Activated naive CD8-positive, alpha-beta T cell treated with anti-CD3 and anti-CD28 coated beads, Interleukin-2, amount 50 U/mL, for 16 hours (primary cell): ENCODE measurements at places on chromosomes 11 and 22.
A peak's percentile ranks its signal among the peaks of the same experiment; 100 is the strongest.

GRCh38 chr22:50169774-50170341 is 673 bp upstream of the PANX2 start:
- DNase-seq: no peak

DNA sequence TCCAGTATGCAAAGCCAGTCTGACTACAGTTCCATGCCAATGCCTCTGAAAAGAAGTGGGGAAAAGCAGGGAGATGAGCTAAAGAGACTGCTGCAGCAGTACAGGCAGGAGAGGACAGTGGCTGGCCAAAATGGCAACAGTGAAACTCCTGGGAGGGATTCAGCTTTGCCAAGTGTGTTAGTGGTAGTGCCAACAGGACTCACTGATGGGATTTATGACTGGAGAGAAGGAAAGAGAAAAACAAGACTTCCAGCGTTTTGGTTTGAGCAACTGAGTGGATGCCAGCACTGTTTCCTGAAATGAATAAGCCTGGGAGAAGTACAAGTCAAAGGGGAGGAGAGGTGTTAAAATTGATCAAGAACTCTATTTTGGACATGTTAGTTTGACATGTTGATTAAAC is 80.9 kb downstream of the PLEKHA7 start:
- DNase-seq: no peak

- no peak for DNase-seq
Measured at GRCh38 chr11:33110083-33110482, 51.2 kb downstream of the CSTF3 start.

DNA sequence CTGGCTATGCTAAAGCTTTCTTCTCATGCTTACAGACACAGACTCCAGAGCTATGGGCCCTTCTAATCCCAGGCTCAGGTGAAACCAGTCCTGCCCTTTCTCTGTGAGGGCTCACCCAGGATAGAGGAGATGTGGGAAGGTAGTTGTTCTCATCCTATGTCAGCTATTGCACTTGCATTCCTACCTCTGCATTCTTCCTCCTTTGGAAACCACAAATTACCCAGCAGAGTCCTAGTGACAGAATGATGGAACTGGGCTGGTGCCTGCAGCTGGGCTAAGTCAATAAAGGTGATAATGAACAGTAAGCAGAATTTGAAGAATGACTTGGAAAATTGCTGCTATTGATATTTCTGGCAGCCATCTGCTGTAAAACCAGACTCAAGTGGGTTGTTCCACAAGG is 560.0 kb downstream of the TMEM135 start:
- DNase-seq: no peak

DNA sequence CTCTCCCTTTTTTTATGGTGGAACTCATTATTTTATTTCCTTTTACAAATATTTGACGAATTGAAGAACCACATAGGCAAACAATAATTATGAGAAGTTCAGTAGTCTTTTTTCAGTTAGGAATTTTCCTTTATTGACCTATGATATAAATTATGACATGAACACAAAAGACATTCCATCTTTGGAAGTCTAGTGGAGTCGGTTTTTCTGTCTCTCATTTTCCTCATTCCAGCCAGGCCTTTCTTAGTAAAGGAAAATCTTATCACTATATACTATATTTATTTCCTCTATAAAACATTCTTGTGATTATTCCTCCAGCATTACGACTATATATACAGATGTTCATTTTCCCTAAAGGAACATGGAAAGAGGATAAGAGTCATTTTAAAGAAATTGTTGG is 1046.1 kb downstream of the DLG2 start:
- DNase-seq: no peak

- peak; percentile 88 for DNase-seq
Measured at GRCh38 chr11:17077520-17078401, at the start of gene RPS13. RPS13 (minus strand) TSS chr11:17077667; CDS start chr11:17077641, 26 bp downstream.

DNA sequence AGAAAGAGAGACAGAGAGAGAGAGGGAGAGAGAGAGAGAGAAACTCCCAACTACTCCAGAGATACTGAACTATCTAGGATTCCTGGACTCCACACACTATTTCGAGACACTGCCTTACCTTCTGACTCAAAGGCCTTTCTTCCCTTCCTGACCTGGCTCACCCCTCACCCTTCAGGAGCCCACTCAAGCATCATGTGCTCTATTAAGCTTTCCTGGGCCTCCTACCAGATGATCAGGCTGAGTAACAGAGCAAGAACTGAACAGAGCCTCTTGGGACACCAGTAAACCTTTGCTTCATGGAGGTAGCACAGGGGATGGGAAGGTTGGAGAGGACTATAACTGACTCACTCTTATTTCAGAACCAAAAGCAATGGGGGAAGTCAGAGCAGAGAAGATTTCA is 31.4 kb downstream of the PLEKHA7 start:
- no peak for DNase-seq

DNA sequence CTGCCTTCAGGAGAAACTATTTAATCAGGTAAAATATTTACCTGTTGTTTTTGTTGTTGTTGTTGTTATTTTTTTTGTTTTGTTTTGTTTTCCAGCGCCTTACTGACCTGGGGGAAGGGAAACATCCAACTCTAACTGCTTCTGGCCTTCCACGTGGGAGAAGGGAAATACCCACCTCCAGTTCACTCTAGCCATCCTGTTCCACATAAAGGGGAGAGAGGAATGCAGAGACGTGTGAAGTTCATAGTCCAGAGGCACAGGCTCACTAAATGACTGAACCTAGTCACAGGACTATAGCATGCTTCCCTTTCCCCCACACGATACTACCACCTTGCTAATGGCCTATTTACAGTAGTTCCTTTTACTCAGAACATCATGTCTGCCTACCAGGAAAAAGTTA is 72.4 kb upstream of the VSTM5 start:
- no peak for DNase-seq

GRCh38 chr22:27896245-27896644 is 22.8 kb downstream of the PITPNB start:
- no peak for DNase-seq

DNA sequence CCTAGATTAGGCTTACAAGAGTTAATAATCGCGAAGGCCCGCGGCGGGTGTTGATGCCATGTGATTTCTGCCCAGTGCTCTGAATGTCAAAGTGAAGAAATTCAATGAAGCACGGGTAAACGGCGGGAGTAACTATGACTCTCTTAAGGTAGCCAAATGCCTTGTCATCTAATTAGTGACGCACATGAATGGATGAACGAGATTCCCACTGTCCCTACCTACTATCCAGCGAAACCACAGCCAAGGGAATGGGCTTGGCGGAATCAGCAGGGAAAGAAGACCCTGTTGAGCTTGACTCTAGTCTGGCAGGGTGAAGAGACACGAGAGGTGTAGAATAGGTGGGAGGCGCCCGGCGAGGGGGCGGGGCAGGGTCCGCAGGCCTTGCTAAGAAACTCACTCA is 65.5 kb downstream of the AAMDC start:
- no peak for DNase-seq

GRCh38 chr11:77776455-77776854 is 44.1 kb downstream of the RSF1 start:
- no peak for DNase-seq

DNA sequence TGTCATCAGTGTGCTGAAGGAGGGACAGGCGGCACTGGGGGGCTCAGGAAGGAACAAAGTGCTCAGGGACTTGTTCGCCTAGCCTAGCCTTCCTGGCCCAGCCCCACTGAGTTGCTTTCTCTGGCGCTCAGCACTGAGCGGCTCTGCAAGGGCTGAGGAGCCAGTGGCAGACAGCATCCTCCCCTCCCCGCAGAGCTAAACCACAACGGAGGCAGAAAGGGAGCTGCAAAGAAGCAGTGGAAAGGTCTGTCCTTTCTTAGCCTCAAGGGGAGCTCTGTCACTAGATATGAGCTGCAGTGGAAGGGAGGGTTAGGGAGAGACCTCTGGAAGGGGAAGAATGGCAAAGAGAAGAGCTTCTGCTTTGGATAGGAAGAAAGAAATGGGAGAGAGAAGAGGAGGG is 89.7 kb upstream of the PHOX2A start:
- DNase-seq: no peak

DNA sequence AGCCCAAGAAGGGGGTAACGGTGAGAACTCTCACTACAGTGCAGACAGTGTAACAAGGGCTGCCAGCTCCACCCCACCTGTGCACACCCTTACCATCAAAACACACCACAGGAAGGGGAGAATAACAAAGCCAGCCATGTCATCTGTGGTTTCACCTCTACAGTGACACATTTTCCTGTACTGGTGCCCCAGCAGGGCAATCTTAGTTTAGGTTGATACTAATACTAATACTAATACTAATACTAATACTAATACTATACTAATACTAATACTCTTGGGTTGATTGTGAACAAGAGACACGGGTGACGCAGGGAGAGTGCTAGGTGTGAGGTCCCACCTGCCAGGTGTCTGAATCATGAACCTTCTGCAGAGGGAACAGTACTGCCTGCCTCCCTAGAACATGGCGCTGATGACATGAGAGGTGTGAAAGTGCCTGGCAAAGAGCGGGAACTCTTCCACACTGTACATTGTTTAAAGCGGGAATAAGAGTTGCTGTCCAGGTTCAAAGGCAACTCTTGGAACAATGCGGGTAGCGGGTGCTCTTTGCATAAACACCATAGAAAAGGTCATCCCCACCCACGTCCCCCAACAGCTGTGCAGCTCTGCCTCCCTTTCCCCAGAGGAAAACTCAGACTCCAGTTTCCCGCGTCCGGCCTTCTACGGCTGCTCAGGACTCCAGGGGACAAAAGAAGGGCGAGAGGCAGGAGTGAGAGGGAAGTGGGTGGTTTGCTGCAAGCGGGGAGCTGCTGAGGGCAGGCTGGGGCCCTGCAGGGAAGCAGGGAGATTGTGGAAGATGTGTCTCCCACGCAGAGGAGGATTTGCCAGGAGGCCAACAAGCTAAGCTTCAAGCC is 25.0 kb upstream of the TMPRSS4 start:
- DNase-seq: peak; percentile 14

- no peak for DNase-seq
Measured at GRCh38 chr22:31926969-31927368, 17.4 kb upstream of the YWHAH start.

- no peak for DNase-seq
Measured at GRCh38 chr11:6481924-6482275, 599 bp downstream of the TIMM10B start.

GRCh38 chr22:46667245-46667623 is 47.0 kb downstream of the GRAMD4 start:
- no peak for DNase-seq

DNA sequence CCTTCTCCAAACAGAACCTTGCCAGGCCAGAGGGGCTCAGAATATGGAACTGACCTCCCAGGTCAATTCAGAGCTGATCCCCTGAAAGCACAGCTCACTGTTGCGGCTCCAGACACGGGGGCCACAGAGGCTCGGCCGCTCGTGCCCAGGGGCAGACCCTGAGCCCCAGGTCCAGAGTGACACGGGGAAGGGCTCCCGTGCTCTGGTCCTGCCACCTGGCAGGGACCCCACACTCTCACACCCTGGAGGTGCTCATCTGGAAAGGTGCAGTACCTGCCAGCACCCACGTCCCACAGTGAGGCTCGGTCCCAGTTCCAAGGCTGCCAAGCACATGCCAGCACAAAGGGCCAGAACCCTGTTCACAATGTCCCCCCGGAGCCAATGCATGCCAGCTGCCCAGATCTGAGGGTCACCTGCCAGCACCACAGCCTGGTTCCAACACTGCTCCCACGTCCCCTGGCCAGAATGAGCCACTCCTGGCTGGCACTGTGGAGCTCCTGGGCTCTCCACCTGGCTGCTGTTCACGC is 170.6 kb downstream of the SHANK2 start:
- DNase-seq: no peak

GRCh38 chr22:29187831-29188230 is 17.9 kb upstream of the EMID1 start:
- no peak for DNase-seq

- no peak for DNase-seq
Measured at GRCh38 chr11:42482822-42483221, 829.0 kb upstream of the API5 start.

DNA sequence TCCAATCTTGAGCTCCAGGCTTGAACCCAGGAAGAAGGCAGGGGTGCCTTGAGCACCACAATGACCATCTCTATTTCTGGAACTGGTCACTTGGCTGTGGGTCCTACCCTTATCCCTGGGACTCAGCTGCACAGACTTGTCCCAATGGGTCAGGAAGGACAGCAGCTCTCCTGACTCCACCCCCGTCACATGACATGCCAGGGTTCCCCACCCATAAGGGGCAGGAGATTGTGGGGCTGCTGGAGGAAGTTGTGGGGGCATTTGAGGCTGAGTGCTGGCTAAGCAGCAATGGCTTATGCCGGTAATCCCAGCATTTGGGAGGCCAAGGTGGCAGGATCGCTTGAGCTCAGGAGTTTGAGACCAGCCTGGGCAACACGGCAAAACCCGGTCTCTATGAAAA is 56.2 kb downstream of the NFAM1 start:
- no peak for DNase-seq

GRCh38 chr11:94513091-94513490 is 830 bp downstream of the C11orf97 start:
- DNase-seq: no peak

DNA sequence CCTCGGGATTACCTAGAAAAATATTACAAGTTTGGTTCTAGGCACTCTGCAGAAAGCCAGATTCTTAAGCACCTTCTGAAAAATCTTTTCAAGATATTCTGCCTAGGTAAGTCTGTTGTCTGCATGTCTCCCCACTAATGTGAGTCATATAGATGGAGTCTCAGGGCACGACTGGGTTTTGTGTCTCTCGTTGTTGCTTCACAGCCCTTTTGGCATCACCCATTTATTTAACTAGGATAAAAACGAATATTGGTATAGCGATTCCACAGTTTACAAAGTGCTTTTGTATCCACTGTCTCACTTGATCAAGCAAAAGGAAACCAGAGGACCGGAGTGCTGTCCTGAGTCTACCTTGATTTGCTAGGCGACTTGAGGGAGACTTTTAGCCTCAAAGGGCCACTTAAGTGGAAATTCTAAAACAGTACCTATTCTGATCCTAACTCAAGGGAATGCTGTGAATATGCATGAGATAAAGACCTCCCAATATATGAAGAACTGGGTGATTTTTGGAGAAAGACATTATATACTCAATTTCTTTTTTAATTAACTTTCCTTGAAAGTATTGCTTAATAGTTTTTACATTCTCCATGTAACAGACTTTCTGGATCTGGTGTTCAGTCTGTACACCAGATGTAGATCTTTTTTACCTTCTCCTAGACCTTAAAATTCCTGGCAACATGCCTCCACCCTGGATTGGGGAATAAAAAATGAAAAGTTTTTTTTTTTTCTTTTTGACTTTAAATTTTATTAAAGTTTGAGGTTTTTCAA is 590 bp downstream of the NNMT start:
- DNase-seq: no peak

DNA sequence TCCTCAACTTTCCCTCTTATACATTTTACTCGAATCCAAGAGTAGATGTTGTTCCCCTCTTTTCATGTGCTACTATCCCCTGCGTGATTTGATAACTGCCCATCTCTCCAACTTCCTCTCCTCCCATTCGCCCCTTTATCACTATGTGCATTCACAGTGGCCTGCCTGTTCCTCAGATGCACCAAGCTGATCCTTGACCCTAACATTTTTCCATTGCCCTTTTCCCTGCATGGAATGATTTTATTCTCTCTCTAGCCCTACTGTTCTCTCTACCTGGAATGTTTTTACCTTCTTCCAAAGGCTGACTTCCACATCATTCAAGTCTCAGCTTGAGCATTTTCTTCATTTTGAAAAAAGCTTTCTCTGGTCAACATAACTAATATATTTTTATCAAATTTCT is 15.8 kb upstream of the BBOX1 start:
- DNase-seq: no peak
